ENCODE measurements at places on chromosomes 5 and 9.

GRCh38 chr9:130058154-130058553 is 4.4 kb downstream of the GPR107 start:
- DNase-seq, result peak; percentile 37

DNA sequence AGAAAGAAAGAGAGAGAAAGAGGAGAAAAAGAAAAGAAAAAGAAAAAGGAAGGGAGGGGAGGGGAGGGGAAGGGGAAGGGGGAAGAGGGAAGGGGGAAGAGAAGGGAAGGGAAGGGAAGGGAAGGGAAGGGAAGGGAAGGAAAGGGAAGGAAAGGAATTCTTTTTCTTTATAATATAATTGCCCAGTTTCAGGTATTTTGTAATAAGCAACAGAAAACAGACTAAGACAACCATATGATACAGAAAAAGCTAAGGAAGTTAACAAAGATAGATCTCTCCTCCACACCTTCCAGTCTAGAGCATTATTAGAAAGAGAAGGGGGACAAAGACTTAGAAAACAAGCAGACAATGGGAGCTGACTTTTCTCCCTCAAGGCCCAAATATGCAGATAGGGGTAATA is 31.0 kb downstream of the MEIKIN start:
- DNase-seq, result no peak

DNA sequence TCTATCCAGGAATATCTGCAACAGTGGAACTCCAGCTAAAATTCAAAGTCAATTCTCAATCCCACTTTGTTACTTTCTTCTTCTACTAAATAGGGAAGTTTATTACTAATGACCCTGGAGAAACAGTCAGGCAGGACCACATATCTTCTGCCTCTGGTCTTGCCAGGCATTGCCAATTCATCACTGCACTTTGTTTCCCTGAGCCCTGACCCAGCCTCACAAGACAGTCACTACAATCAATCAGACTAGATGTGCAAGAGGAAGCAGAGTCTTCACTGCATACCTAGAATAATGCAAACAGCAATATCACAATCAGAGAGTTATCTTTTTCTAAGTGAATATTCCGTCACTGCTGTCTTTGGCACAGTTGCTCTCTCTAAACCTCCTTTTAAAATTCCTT is 74.9 kb upstream of the GAS1 start:
- DNase-seq, result no peak

DNA sequence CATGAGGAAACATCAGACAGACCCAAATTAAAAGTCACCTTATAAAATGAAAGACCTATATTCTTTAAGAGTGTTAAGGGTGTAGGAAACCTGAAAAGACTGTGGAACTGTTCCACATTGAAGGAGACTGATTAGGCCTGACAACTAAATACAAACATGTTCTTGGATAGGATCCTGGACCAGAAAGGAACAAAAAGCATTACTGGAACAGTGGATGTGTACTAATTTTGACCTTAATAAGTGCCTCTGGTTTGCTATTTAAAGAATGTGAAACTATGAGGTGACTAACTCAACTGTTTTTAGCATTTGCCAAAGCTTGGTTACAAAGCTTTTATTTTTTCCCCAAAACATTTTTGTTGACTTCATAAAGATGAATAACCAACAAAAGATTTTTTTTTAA is 340.6 kb downstream of the CAAP1 start:
- no peak for DNase-seq

- no peak for DNase-seq
These were observed 63.4 kb downstream of the ALDH7A1 start for GRCh38 chr5:126531543-126532120.

- DNase-seq, result no peak
These were observed 412.6 kb downstream of the MLLT3 start for GRCh38 chr9:20209391-20210340.

- no peak for DNase-seq
These were observed 97.4 kb upstream of the KLF9 start for GRCh38 chr9:70511858-70512257.

DNA sequence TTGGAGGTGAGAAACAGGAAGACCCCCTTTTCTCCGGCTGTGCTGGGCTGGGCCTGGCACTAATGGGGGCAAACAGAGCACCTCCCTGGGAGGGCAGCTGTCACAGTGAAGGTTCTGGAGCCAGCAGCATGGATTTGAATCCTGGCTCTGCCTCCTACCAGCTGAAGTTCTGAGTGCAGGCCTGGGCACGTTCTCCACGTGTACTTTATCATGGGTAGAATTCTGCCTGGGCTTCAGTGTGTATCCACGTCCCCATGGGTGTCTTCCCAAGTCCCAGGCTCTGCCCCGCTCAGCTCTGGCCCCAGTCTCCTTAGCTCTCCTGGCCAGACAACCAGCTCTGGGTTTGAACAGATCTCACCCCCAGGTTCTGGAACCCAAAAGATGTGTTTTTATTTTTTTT is 223.2 kb downstream of the PBX3 start:
- DNase-seq, result no peak

DNA sequence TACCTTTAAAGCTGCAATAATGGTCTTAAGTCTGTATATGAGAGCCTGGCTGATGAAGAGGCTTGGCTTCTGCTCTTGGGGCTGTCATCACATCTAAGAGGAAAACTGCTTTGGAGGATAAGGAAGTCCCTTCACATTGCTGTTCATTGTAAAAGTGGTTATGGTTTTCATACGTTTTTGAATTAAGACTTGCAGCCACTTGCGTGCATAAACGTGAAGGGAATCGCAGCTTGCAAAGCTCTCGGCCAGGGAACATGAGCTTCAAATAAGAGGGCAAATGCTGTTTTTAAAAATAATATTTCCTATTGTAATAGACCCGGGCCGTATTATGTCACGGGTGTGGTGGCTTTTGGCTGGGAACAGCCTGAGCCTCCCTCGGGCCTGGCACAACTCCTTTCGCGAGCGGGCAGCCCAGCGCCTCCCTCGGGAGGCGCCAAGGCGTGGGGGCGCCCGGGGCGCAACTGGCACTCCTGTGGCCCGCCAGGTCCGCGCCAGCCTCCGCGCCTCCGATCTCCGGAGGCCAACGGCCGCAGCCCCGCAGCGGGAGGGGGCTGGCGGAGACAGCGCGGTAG is 538 bp upstream of the ARHGEF28 start:
- DNase-seq, result no peak

DNA sequence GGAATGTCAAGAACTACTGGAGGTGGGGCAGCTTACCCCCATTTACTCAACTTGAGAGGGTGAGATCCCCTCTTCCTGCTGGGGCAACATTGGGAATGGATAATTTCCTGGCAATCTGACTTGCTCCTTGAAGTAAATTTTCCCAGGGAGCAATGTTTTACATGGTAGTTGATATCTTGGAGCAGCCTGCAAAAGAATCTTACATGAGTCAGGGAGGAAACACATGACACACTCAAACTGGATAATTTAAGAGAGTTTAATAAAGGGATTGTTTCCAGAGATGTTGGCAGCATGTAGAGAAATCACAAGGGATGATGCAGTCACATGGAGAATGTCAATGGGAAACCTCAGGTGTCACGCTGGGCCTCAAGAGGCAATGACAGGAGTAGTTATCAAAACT is 212.5 kb downstream of the GAS1 start:
- no peak for DNase-seq

- DNase-seq, result no peak
These were observed 27.0 kb downstream of the IL9 start for GRCh38 chr5:135868681-135869080.

DNA sequence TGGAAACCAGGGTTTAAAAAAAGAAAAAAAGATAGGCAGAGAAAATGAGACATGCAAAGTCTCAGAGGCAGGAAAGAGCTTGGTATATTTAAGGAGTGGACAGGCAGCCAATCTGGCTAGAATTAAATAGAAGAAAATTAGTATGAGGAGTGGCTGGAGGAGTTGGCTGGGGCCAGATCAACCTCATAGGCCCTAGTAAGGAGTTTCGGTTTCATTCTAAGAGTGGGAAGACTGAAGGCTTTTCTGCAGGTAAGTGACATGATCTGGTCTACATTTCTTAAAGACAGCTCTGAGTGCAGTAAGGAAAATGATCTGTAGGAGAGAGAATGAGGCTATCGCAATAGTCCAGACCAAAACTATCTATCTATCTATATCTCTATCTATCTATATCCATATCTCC is 27.5 kb downstream of the ADRB2 start:
- DNase-seq, result no peak

GRCh38 chr9:137276473-137277328 is 825 bp upstream of the TOR4A start:
- no peak for DNase-seq

All from Caco-2 (cell line).